ENCODE measurements at places on chromosomes 1 and 21. TPM values are rescaled to one million over a fixed set of nuclear protein-coding genes. Genes with fewer than 3 reads are reported as not detected.

OR10X1 gene
- not detected for total RNA-seq

TRNP1 gene
- total RNA-seq, result 62.3 TPM

TRIM45 gene
- total RNA-seq, result 6.3 TPM

NUDT17 gene
- total RNA-seq, result 3.3 TPM

FNBP1L gene
- total RNA-seq, result 11.8 TPM

PAX7 gene
- total RNA-seq, result not detected

ETNK2 gene
- total RNA-seq, result 10.0 TPM

BECN2 gene
- total RNA-seq, result not detected

MROH7 gene
- total RNA-seq, result 0.11 TPM

KRTAP19-3 gene
- not detected for total RNA-seq

MIXL1 gene
- total RNA-seq, result 0.12 TPM

SPATC1L gene
- total RNA-seq, result 7.6 TPM

CDK18 gene
- 0.62 TPM for total RNA-seq

CYP2J2 gene
- total RNA-seq, result 0.33 TPM

WDR64 gene
- not detected for total RNA-seq

PKNOX1 gene
- total RNA-seq, result 30.0 TPM

EBNA1BP2 gene
- total RNA-seq, result 92.6 TPM

COL24A1 gene
- total RNA-seq, result 1.3 TPM

ZBTB8B gene
- total RNA-seq, result not detected

SERTAD4 gene
- total RNA-seq, result 0.33 TPM

ERICH3 gene
- total RNA-seq, result not detected

CD1B gene
- not detected for total RNA-seq

ALPL gene
- total RNA-seq, result 4.2 TPM
